ENCODE measurements at places on chromosomes 13 and 19. TPM values are rescaled to one million over a fixed set of nuclear protein-coding genes. Genes with fewer than 3 reads are reported as not detected.
A peak's percentile ranks its signal among the peaks of the same experiment; 100 is the strongest.

DNA sequence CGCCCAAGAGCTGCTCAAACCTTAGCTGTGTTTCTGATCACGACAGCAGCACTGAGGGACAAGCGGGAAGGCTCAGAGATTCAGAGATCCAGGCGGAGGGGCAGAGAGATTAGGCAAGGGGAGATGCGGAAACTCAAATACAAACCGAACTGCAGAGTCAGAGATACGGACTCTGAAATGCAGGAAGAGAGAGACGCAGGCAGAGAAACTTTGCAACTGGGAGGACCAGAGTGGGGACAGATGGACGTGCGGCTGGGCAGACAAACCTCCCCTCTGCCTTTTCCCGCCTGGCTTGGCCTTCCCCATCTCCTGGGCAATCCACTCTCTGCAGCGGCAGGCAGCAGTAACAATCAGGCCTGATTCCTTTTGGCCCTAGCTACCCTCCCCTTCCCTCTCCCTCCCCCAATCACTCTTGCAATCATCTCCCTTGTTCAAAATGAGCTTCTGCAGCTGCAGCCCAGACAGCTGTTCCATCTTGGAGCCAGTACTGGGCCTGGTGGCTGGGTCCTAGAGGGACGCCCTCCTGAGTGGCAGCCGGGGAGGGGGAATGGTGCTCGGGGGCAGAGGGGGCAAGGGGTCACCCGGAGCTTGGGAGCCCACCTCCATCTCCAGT, 29.7 kb downstream of the OLFM2 start:
- no peak for DNase-seq

DNA sequence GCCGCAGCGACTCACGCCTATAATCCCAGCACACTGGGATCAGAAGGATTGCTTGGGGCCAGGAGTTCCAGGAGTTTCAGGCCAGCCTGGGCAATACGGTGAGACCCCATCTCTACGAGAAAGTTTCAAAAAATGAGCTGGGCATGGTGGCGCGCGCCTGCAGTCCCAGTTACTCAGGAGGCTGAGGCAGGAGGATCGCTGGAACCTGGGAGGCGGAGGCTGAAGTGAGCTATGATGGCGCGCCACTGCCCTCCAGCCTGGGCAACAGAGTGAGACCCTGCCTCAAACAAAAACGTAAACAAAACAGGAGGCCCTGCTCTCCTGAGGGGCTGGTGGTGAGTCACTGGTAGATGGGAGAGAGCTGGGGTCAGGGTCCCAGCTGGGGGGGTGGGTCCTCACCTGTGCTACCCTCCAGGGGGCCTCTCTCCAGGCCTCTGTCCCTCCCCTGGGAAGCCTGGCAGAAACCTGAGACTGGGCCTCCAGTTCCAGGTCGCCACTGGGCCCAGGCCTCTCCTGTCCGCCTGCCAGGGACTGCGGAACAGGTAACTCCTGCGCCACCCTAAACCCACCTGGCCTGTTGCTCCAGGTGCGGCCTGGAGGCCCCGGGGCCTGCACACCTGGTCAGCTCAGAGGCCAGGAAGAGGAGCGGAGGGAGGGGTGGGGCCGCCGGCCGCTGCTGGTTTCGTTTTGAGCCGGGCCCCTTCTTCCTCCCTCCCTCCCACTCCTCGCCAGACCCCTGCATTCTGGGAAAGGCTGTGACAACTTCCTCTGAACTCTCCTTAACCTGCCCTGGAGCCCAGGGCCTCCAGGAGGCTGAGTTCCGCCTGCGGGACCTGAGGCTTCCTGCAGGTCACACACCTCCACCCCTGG, 17.2 kb upstream of the ZBTB7A start:
- peak; percentile 81 for DNase-seq

DNA sequence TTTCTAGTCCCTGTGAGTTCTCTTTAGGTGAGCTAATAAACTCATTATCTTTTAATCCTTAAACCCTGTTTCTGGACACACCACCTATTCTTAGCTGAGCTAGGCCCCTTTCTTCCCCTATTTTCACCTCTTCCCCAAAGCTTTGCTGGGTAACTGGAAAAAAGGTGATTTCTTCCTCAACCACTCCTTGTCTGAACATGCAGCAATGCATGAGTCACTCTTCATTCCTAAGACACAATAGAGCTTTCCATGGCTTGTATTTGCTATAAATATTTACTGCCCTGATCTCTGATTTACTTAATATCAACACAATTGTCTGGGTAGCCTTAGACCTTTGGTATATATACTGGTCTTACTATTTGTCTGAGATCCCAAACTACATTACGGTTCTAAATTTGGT, 370.9 kb downstream of the KLF5 start:
- DNase-seq, result no peak

DNA sequence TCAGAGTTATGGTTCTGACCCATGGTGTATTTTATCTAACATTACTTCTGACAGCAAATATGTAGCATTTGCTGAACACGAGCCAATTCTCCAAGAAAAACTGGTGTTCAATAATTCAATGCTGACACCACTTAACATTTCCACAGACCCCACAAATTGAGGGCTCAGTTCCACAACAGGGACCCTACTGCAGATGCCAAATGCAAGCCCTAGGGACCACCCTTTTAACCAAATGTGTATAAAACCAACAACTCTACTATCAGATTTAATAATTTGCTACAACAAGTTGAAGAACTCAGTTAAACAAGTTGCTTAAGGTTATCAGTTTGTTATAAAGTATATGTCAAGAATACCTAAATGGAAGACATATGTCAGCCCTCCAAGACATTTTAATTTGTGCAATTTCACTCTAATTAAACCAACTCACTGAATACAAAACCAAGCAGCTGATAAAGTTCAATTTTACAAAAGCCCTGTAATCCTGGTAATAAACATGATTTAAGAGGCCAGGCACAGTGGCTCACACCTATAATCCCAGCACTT, 6.7 kb downstream of the ZNF44 start:
- DNase-seq, result peak; percentile 64

- no peak for DNase-seq
Observed at GRCh38 chr19:48158210-48158790, 11.8 kb downstream of the LIG1 start.

DNA sequence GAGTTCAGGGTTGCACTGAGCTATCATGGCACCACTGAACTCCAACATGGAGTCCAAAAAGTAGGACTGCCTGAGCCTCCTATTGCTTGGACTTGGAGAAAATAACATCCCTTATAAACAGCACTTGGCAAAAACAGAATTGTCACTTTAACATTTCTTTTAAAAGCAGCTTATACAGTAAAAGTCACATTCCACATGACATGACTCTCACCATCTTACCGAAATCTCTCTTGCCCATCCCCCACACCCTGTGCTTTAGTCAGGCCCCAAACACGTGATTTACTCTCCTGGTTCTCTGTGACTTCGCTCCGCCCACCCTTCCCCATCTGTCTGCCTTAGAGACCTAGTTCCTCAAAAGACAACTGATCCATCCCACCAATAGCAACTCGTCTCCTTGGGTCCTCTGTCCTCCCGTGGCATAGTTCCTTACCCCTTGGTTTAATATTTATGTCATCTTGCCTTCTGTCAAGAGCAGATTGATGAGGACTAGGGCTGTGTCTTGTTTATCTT, 4.6 kb downstream of the SAFB start:
- DNase-seq, result no peak

DNA sequence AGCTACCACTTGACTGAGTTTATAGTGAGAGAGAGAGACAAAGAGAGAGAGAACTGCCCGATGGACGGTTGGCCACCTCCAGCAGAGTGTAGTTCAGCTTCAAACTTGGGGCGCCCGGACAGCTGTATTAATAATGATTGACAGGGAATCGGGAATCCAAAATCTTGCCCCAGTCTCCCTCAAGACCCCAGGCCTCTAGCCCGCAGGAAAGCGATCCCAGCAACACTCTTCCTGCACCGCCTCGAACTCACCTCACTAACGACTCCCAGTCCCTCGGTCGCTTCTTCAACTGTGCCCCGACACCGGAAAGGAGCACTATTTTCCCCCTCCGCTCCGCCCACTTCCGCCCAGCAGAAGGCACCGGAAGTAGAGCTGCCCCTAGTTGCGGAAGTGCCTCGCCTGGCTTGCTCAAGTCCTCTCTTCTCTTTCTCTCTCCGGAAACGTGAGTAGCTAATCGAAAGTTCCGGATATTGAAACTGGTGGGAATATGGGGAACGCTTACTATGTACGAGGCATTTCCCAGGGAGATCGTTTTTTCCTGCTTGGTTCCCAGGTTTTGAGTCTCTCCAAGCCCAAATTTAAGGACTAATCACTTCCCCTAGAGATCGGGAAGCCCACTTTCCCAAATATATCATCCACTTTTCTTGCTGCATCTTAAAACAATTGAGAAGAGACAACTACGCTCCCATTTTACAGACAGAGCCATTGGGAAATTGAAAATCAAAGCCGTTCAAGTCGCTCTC, at the start of gene NOSIP:
Gene NOSIP (minus strand): TSS at position 293 of the 743 bp plus-strand sequence. CDS start 19,865 bp downstream, outside the sequence.
- DNase-seq, result peak; percentile 96

GRCh38 chr19:28878862-28879566, 333.9 kb downstream of the UQCRFS1 start:
- DNase-seq, result peak; percentile 76

GRCh38 chr19:17281391-17282304, at the start of gene ANKLE1:
Gene ANKLE1, plus strand, starts transcription at chr19:17281901. Its CDS starts 20 bp downstream, at chr19:17281921.
- DNase-seq, result no peak

GRCh38 chr13:113465300-113465699, 12.0 kb upstream of the ADPRHL1 start:
- DNase-seq, result no peak

GRCh38 chr13:75869981-75870380, 233.9 kb downstream of the LMO7 start:
- DNase-seq, result no peak

DNA sequence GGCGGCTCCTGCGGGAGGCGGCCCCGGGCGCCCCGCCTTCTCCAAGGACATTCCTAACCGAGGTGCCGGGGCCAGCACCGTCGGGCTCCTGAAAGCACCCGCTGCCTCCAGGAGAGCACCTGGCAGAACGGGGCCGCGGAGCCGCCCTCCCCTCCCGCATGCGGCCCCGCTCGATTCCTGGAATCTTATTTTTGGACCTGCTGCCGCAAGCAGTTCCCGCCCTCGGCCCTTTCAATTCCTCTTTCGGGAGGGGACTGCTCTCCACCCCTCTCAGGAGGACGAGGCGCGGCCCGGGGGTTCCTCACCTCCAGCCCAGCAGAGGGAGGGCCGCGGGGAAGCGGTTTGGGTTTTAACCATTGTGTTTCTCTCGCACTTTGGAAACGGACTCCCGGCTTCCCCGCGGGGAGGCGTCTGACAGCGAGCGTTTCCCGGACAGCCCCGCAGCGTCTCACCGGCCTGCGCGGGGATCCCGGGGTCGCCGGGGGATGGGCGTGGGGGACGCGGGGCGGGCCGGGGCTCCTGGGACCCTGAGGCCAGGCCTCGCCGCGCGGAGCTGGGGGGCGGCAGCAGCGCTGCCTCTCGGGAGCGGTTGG, 849 bp downstream of the GAS6 start:
- no peak for DNase-seq

- DNase-seq, result no peak
Observed at GRCh38 chr19:46554161-46554560, 47.0 kb upstream of the CALM3 start.

DNA sequence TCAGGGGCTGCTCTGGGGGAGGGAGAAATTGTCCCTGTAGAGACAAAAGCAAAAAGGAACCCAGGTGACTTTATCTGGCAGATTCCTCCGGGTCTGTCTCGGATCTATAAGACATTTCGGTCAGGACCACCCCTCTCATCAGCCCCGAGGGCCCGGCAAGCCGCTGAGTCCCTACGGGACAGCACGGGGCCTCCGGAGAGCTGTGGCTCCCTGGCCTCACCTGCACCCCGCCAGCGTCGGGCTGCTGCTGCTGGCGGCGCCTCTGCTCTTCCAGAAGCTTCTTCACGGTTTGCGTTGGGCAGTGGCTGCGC, 1.9 kb downstream of the NFKBID start:
- no peak for DNase-seq

- no peak for DNase-seq
Observed at GRCh38 chr19:23547816-23548430, 139.1 kb downstream of the ZNF675 start.

DNA sequence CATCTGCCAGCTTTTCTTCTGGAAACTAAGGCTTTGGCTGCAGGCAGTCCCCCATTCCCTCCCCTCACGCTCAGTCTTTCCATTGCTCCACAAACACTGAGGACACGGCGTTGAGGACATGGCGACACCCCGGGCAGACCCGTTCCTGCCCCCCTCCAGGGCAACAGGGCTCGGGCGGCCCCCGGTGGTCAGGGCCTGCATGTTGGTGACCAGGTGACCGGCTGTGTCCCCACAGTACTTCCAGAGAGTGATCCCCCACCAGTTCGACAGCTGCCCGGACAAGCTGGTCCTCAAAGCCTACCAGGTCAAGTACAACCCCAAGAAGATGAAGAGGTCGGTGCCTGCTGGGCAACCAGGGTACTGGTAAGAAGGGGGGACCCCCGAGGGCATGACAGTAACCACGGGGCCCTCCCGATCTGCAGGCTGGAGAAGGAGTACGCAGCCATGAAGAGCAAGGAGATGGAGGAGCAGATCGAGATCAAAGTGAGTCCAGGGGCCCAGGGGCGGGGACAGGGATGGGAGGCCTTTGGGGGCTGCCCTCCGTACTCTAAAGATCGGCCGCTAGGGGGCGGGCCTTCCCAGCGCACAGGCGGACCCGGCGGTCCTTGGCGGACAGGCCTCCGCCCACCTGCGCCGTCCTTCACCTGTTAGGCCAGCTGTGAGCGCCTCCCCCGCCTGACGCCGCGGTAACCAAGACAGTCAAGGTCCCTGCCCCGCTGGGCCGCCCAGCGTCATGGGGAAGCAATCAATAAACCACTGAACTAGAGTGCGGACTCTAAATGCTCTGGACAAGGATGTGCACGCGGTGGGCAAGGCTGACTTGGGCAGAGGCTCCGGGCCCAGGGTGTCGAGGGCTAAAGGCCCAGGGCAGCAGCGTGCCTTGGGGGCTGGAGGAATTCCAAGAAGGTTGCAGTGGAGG, 21.1 kb downstream of the PRR36 start:
- DNase-seq, result peak; percentile 88

CLEC4G gene
- not detected for polyA plus RNA-seq

SYNE4 gene
- 13.2 TPM for polyA plus RNA-seq

CBY2 gene
- 1.1 TPM for polyA plus RNA-seq

TMEM161A gene
- polyA plus RNA-seq, result 45.5 TPM

KPNA3 gene
- 31.2 TPM for polyA plus RNA-seq

COL4A2 gene
- polyA plus RNA-seq, result 465 TPM

CNMD gene
- 1.4 TPM for polyA plus RNA-seq

ATP4A gene
- not detected for polyA plus RNA-seq

FCAR gene
- 0.29 TPM for polyA plus RNA-seq

OR2Z1 gene
- polyA plus RNA-seq, result not detected

All from renal pelvis (tissue), 12 donors.